ENCODE measurements at places on chromosomes 7 and 10.

DNA sequence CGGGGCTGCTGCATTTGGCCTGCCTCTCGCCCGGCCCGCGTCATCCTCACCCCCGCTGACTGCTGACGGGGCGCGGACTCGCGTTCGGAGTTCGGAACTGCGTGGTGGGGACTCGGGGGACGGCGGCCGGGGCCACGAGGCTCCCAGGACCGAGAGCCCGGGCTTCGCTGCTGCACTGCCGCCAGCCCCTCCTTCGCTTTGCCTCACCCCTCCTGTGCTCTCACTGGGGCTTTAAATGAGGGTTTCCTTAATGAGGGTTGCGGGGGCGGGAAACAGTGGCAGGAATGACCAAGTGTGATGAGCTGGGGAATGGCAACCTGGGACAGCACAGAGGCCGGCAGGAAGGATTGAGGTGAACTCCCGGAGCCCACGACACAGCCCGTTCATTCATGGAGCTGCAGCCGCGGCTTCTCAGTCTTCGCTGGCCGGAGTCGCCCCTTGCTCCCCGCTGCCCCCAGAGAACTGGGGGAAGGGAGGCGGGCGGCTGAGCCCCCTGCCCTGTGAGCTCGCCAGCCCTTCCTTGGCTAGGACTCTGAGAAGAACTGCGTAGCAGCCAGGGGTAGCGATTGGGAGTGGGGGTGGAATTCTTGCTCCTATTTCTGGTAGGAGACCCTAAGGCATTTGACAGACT, 1.5 kb upstream of the LRRC4 start:
- DNase-seq, result peak; percentile 62

- DNase-seq, result no peak
Measured at GRCh38 chr10:116100984-116101383, 172.0 kb downstream of the GFRA1 start.

DNA sequence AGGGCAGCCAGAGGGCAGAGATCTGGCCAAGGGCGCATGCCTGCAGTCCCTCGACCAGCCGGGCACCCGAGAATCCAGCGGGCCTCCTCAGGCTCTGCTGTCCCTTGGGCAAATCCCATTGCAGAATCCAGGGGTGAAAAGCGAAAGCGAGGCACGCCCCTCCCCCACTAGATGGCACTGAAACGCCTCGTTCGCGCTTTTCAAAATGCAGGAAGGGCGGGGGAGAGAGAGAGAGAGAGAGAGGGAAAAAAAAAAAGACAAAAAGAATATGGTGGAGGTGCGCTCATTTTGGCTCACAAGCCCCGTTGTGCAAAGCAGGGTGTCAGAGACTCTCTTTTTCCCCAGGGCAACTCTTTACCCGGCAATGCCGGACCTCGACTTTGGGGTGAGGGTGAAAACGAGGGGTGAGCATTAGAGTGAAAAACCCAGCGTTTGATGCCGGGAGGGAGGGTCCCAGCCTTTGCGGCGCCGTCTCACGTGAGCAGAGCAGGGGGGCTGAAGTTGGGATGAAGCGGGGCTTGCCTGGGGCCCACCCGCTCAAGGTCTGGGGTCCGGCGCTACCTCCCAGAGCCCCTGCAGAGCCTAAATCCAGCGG, 2.5 kb upstream of the TMEM178B start:
- peak; percentile 63 for DNase-seq

DNA sequence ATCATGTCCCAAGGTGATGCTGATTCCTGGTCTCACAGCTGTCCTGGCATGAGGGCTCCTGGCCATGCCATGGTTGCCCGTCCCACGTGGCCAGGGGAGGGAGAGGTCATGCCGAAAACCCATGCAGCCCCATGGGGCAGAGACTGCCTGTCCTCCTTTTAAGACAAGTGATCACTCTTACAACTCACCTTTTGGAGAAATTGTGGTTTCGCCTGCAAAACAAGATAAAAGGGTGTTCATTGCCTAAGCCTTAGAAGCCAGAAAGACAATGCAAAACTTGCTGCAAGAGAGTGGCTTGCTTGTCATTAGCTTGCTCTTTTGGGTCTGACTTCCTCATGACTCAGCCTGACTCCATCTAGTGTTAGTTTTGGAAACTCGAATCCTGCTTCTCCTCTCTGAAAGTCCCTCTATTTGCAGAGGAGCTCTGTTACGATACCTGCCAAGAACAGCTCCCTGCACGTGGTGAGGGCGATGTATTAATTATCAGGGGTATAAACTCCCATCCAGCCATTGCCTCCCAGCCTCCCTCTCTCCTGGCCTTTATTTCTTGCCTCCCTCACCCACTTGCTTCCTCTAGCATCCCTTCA, 26.7 kb downstream of the TMEM273 start:
- DNase-seq, result peak; percentile 26

DNA sequence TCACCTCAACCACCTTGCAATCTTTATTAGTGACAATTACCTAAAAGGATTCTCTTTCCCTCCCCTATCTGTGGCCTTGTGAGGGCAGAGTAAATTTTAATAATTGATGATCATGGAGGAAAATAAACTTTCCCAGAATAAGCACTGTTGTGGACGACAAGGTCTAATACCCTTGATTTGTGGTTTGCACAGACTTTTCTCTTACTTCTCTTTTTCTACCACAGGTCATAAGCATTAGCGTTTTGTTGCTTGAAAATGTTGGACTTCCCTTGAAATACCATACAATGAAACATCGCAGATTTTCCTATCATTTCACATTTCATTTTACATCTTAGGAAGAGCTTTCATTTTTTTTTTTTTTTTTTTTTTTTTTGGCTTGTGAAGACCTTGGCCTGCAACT, 188.1 kb upstream of the TMEM72 start:
- DNase-seq, result no peak

- no peak for DNase-seq
Measured at GRCh38 chr10:14056610-14057332, 274.0 kb downstream of the FRMD4A start.

DNA sequence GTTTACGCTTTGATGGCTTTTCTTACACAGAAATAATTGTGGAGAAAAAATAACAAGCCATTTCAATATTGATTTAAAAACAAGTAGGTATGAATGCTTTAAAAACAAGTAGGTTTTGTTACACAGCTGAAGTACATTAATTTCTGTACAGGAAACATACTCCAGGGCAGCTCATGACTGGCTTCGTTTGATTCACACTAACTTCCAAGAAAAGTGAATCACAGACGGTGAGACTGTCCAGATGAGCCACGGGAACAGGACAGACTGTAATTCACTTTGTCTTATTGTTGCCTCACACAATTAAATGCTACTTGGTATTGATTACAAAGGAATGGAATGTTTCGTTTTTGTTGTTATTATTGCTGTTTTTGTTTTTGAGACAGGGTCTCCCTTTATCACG, 26.6 kb upstream of the SNX10 start:
- no peak for DNase-seq

GRCh38 chr10:59082249-59082648, 94.2 kb upstream of the PHYHIPL start:
- DNase-seq, result no peak

Measured in activated CD8-positive, alpha-beta memory T cell treated with anti-CD3 and anti-CD28 coated beads for 24 hours (primary cell).